ENCODE measurements at places on chromosomes 6 and 20. TPM values are rescaled to one million over a fixed set of nuclear protein-coding genes. Genes with fewer than 3 reads are reported as not detected.

Gene DNMT3B
- total RNA-seq, result 2.9 TPM

Gene ELOVL2
- total RNA-seq, result under 0.01 TPM

Gene SCGN
- total RNA-seq, result not detected

Gene BANF2
- not detected for total RNA-seq

Gene MLN
- total RNA-seq, result not detected

Gene SEL1L2
- total RNA-seq, result not detected

Gene SYCP2
- total RNA-seq, result 3.1 TPM

Gene LAMA5
- total RNA-seq, result 127 TPM

Gene ENPP1
- 0.98 TPM for total RNA-seq

Gene SUPT3H
- total RNA-seq, result 5.4 TPM

Gene OR2J3
- total RNA-seq, result not detected

Gene PDYN
- not detected for total RNA-seq

Gene NKX2-2
- total RNA-seq, result not detected

Gene UTRN
- total RNA-seq, result 719 TPM

Gene AVP
- not detected for total RNA-seq

Gene TUBB2B
- 6.7 TPM for total RNA-seq

Gene DUSP22
- total RNA-seq, result 40.8 TPM

Gene LRRC73
- 0.17 TPM for total RNA-seq

Gene AHCY
- 136 TPM for total RNA-seq

Gene MYLIP
- 28.4 TPM for total RNA-seq

Gene LY6G5B
- total RNA-seq, result 3.2 TPM

Gene C20orf173
- not detected for total RNA-seq

Gene FAM83C
- total RNA-seq, result not detected

Gene ZBTB2
- total RNA-seq, result 10.6 TPM

Gene WFDC2
- total RNA-seq, result not detected

Gene ZNF165
- 0.17 TPM for total RNA-seq

Gene MCCD1
- not detected for total RNA-seq

Gene TDRD6
- total RNA-seq, result 0.05 TPM

Gene NRSN1
- not detected for total RNA-seq

Gene TRIM15
- not detected for total RNA-seq

Gene XKR7
- not detected for total RNA-seq

Gene ME1
- total RNA-seq, result 7.8 TPM

Gene TINAG
- total RNA-seq, result not detected

Gene SLC17A3
- 0.17 TPM for total RNA-seq

Gene ENPP4
- 4.9 TPM for total RNA-seq

Gene EYS
- total RNA-seq, result not detected

Gene CLPSL1
- total RNA-seq, result not detected

Gene PI16
- total RNA-seq, result not detected

Gene TP53TG5
- total RNA-seq, result not detected

Gene CAGE1
- under 0.01 TPM for total RNA-seq

Gene COL9A3
- total RNA-seq, result 1.9 TPM

Gene ATP9A
- total RNA-seq, result 39.7 TPM

Gene IL17A
- total RNA-seq, result not detected

Gene PLCB4
- total RNA-seq, result 13.8 TPM

Gene NTSR1
- 0.05 TPM for total RNA-seq

Gene PSMB8
- total RNA-seq, result 86.4 TPM

Gene FAXC
- total RNA-seq, result 0.34 TPM

Gene SLC17A2
- total RNA-seq, result not detected

Data from dermis blood vessel endothelial cell (primary cell).